ENCODE measurements at places on chromosomes 3 and 15.

GRCh38 chr3:186722457-186722856 is 5.3 kb downstream of the KNG1 start:
- DNase-seq, result no peak

DNA sequence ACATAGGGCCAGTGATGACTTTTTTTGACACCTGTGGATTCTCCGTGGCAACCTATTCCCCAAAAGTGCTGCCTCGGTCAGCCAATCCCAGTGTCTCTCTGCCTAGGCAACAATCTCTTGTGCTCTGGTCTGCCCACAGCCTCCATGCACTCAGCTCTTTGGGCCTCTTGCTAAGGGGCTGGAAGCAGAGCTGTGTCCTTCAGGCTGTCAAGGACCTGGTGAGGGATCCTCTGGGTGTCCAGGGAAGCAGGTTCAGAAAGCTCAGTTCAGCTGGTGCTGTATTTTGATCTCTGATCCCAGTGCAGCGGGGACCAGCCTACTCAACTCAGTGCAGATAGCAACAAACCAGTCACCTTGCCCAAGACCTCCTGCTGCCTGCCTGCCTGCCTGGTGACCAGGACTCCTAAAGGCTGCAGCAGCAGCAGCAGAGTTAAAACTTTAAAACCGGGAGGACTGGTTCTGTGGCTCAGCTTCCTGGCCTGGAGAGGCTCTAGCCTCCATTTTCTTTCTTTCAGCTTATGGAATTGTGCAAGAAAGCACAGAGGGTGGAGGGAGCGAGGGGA is 6.2 kb downstream of the PAK6 start:
- no peak for DNase-seq

DNA sequence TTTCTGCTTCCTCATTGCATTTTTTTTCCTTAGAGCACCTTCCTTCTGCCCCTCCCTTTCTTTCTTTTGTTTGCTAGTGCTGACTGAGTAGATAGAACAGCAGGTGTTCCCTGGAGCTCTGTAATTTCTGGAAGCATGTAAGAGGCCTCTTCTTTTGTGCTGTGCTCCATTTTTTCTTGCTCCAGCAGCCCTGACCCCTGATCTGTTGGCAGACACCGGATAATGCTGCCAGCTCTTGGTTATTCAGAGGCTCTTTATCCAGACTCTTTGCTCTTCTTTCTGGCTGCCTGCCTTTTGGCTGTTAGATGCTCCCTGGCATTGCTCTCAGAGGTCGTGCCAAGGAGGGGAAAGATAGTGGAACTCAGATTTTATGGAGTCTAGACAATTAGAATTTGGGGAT is 104.4 kb upstream of the RBMS3 start:
- no peak for DNase-seq

DNA sequence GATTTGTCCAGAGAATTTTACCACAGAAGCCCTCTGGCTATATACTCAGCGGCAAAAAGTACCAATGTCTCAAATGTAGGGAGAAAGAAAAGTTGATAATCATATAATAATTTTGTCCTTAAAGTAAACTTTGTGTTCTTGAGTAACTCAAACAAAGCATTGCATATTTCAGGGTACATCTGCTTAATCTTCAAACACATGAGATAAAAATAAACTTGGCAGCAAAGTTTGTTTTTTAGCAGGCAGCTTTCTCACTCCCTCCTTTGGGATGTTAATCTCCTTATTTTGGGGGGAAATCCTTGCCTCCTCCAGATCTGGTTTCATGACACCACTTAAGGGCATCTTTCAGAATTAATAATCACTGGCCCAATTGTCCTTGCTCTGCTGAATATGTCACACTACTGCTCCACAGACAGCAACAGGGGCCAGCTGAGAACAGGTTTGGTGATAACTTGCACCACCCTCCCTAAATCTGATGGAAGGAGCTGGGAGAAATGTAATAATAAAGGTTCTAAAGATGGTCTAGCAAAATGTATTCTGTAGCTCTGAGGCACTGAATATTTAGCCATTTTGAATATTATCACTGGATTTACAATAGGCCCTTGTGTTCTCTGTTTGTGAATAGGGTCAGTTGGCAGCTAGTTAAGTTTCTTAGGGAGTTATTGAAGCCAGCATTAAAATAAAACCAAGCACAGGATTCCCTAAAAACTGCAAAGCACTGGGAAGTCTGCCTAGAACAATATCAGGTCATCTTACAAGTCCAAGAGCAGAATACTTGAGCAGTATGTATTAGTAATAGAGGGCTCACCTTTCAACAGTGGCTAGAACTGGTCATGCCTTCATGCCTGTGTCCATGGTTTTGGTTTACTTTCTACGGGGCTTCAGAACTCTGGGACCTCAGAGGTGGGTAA is 79.2 kb downstream of the EFL1 start:
- DNase-seq, result peak; percentile 47

DNA sequence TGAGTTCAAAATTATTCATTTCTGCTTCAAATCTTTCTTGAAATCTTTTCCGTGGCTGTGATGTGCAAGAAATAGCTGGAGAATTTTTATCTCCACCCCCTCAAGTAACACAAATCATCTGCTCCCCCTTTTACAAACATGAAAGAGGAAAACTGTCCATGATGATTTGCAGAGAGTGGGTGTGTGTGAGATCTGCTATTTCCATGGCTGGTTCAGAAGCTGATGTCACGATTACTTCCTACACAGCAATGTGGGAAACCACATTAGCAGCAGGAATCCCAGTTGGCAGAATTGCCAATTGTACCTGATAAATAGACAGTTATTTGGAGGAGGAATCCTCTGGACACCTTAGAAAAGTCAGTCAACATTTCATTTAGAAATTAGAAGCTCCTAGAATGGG is 75.2 kb upstream of the GRM7 start:
- no peak for DNase-seq

DNA sequence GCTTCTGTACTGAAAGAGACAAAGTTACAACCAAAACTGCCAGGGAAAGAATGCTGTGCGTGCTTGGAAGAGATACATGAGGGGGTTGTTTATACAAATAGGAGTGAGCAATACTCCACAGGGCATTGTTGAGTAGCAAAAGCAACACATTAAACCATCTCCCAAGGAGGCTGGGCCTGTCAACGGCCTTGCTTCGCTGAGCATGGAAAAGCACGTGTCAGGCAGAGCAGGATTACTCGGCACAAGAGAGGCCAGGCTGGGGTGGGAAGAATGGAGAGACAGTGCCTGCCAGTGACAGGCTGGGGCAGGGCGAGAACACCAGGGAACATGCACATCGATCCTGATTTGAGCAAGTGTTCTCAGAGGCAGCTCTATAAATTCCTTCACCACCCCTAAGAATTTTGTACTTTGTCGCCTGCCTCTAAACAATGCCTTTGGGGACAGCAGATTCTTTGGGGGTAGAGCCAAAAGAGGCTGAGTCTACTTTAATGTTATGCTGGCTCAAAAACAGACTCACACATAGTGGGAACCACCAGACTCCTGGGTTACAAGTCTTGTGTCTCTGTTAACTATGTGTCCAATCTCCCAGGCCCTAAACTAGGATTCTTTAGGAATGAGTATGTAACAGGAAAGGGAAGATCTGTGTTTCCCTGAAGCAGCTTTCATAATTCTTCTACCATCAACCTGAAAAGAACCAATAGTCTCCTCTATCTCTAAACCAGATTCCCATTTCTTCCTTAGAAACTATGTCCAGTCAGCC is 67.2 kb downstream of the LIPC start:
- DNase-seq, result peak; percentile 78

GRCh38 chr3:104873331-104873730 is 493.4 kb upstream of the ALCAM start:
- no peak for DNase-seq

- no peak for DNase-seq
Measured at GRCh38 chr3:124639406-124640237, 90.6 kb upstream of the UMPS start.

GRCh38 chr3:139226731-139227130 is 117.1 kb upstream of the MRPS22 start:
- DNase-seq, result no peak

DNA sequence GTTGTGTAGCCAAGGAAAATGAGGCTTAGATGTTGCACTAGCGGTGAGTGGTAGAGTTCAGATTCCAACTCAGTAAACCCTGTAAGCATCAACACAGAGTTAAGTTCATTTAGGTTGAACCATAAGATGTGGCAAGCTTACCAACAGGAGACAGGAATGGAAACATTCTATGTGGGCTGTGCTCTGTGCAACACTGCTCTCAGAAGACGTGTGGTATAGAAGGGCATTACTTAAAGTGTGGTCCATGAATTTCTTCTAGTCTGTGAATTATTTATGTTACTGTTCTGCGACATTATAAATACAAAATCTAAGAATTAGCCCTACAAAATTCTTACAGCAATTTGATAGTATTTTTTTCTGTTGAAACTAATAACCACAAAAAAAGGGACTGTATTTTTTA is 213.3 kb downstream of the GRM7 start:
- DNase-seq, result no peak

- DNase-seq, result no peak
Measured at GRCh38 chr3:165749241-165749640, 88.0 kb downstream of the BCHE start.

DNA sequence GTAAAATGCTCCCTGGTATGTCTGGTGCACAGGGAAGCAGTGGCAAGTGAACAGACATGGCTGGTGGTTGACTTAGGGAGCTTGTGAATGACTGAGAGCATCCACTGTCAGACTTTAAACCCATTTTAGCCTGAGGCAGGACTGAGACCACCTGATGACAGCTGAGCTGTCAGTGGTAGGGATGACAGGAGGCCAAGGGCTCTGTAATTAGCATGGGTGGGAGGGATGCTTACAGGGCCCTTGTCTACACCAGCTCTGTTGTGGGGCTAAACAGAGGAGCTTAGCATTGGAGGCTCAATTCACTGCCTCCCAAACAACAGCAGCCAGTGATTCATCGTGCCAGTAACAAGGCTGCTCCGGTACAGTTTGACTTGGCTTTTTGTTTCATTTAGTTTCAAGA is 169.4 kb downstream of the CHST2 start:
- DNase-seq, result no peak

DNA sequence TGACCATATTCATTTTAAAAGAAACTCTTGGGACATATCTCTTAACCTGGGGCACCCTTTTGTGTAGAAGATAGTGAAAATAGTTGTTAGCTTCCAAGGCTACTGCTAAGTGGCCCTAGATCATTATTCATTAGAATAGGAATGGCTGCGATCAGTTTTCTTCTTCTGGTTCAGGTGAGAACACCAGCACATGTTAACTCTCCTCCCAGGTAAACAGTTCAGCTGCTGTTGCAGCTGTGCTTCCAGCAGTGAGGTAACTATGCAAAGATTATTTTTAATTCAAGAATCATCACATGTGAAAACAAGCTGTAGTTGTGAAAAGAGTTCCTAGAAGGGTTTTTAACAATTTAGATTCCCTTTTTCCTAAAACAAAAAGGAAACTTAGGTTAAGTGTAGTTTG is 43.3 kb downstream of the ZPLD1 start:
- no peak for DNase-seq

- DNase-seq, result no peak
Measured at GRCh38 chr3:63060412-63060811, 185.2 kb upstream of the CADPS start.

DNA sequence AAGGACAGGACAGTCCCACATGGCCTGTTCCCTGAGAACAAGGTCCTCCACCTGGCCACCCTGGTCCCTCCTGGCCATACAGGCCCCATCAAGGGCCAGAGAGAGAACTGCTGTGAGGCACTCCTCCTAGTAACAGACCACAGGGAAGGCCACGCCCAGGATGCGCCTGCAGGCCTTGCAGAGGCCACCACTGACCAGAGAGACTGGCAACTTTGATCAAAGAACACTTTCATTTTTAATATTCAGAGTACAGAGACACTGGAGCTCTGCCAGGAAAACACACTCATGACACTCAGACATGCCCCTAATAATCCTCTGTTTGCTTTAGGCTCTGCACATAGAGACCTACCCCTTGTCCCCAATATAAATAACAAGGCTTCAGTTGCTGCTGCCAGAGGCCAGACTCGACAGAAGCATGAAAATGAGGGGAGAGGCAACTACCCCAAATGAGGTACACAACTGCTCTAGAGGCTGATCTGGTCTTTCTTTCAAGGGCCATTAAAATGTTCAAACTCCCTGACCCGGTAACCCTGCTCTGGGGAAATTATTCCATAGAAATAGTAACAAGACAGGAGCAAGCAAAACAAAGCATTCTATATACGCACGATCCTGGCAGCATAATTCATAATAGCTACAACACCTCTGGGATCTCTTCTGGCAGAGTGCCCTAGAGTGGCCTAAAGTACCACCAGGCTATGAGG is 44.8 kb downstream of the CCDC12 start:
- DNase-seq, result no peak

- DNase-seq, result no peak
Measured at GRCh38 chr3:30140356-30141075, 465.9 kb upstream of the TGFBR2 start.

DNA sequence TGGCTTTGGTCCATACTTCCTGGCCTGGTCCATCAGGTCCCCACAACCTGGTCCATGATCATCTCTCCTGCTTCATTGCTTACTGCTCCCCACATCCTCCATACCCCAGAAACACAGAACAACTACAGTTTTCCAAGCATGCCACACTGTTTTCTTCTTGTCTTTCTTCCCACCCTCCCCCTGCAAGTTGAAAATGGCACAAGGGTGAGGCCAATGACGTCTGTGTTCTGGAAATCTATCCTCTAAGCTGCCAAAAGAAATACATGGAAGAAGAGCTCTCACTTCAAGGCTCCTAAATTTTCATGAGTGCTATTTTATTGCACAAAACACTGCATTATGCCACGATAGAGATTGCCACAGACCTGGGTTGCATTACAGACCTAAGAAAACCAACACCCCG is 404.4 kb downstream of the VPS13C start:
- no peak for DNase-seq

GRCh38 chr3:159149633-159150032 is 347.8 kb downstream of the MFSD1 start:
- DNase-seq, result no peak

DNA sequence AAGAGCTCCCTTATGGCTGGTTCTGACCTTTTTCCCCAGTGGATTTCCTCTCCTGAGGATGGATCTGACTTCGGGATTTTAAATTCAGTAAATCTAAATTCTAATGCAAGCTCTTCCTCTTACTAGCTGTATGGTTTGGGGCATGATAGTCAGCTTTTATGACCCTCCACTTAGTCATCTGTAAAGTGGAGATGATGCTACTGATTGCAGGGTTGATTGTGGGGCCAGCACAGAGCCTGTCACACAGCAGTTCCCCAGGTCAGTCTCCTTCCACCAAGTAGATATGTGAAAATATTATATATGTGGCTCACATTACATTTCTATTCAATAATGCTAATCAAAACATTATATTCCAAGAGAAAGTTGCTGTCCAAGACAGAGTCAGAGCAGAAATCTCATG is 141.3 kb upstream of the UBE2E1 start:
- DNase-seq, result no peak

GRCh38 chr15:49620199-49620598 is 419 bp downstream of the FAM227B start:
- no peak for DNase-seq

DNA sequence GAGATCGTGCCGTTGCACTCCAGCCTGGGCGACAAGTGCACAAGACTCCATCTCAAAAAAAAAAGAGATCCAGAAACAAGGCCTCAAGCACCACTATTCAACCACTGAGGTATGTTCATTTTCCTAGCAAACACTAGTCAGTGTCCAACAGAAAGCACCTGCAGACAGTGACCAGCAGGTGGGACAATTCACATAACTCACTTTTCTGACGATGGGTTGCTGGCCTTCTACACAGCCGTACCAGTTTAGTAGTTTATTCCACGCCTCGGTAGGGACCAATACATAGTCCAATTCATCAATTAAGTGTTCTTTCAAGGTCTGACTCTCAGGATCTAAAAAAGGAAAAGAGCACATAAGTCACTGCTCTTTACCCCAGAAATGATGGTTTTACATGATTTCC is 12.4 kb downstream of the USP4 start:
- no peak for DNase-seq

- no peak for DNase-seq
Measured at GRCh38 chr3:45994419-45995235, 997 bp downstream of the FYCO1 start.

Measured in AG09309 (cell line).